ENCODE measurements at places on chromosomes 1 and 21. TPM values are rescaled to one million over a fixed set of nuclear protein-coding genes. Genes with fewer than 3 reads are reported as not detected.

AMIGO1 gene
- 2.7 TPM for total RNA-seq

DNA sequence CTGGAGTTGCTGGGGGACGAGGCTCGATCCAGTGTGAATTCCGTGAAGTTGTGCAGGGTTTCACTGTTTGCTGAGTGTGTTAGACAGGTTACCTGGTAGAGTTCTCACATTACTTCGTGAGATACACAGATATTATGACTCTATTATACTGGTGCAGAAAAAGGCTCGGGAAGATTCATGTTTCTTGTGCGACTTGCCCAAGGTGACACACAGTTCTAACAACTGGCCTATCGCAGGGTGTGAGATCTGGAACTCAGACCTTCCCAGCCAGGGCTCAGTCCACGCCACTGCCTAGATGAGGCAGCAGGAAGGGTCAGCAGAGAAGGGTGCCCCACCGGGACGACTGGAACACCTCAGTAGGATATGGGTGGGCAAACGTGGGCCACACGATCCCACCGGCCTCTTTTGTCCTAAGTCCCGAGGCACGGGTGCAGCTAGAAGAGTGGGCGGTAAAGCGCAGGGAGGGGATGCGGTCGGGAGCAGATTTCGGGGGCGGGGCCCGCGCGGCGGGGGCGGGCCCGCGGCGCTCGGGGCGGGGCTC is 296 bp upstream of the RNPEP start:
- no peak for DNase-seq
- no peaks in the 10 kb centered on the region for H3K36me3 ChIP-seq
- H3K27ac ChIP-seq: no peak overlapping the region
- no peaks in the 10 kb centered on the region for H3K4me1 ChIP-seq
- H3K27me3 ChIP-seq: no peaks in the 10 kb centered on the region

DNA sequence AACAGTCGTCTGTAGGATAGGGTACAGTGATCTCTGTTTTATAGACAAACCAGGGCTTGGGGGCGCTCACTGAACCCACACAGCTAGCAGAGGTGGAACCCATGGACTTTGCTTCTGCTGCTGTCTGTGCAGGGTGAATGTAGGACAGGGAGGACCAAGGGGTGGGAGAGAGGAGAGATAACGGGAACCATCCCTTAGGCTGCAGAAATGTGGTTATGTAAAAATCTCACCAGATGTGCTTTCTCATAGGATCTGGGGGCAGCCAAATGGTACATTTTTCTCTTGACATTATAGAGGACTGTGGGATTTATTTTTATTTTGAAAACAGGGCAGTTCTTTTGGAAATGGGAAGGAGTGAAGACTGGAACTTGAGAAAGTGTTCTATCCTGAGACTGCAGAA is 8.7 kb downstream of the NFASC start:
- no peak overlapping the region for H3K27ac ChIP-seq
- no peaks in the 10 kb centered on the region for H3K27me3 ChIP-seq
- no peak overlapping the region for H3K4me3 ChIP-seq
- H3K36me3 ChIP-seq: no peaks in the 10 kb centered on the region

DNA sequence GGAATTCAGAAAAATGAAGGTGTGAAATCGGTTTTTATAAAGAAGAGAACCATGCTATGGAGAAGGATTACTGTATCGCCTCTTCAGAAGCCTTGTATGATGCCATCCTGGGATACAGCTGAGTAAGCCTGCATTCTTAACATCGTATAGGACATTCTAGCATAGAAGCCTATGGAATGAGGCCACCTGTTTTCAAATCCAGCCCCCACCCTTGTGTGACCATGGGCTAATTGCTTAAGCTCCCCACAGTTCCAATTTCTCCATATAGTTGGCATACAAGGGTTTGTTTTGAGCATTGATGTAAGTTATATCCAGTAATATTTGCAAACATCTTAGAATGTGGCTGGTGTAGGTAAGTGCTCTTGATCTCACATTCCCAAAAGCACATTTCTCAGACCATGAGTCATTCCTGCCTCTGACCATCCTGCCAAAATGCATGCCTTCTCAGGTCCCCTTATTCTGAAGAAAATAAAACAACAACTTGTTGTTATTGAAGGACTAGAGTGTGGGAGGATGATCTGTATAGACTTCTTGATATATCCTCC is 1.5 kb downstream of the OR14A2 start:
- no peak overlapping the region for H3K27ac ChIP-seq
- no peak overlapping the region for H3K4me3 ChIP-seq
- no peak for DNase-seq
- H3K27me3 ChIP-seq: no peaks in the 10 kb centered on the region
- no peaks in the 10 kb centered on the region for H3K4me1 ChIP-seq
- H3K36me3 ChIP-seq: no peaks in the 10 kb centered on the region

FCRL5 gene
- total RNA-seq: 0.99 TPM

NTMT2 gene
- total RNA-seq: not detected

DNA sequence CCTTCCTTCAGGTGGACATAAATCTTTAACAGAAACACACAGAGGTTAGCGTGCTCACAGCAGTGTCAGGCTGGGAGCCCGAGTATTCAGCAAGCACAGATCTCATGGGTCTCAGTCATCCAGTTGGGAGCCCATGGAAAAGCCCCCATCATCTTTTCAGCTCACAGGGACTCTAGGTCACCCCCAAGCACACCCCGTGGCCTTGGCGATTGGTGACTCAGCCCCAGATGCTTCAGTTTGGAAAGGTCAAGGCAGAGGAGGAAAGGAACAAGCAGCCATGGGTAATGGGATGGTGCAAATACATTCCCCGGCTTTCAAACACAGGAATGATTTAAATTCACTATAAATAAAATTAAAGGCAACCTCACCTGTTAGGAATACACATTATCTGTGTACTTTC is 88.9 kb downstream of the PGBD5 start:
- H3K27me3 ChIP-seq: no peaks in the 10 kb centered on the region
- no peak overlapping the region for H3K27ac ChIP-seq
- DNase-seq: no peak

DNA sequence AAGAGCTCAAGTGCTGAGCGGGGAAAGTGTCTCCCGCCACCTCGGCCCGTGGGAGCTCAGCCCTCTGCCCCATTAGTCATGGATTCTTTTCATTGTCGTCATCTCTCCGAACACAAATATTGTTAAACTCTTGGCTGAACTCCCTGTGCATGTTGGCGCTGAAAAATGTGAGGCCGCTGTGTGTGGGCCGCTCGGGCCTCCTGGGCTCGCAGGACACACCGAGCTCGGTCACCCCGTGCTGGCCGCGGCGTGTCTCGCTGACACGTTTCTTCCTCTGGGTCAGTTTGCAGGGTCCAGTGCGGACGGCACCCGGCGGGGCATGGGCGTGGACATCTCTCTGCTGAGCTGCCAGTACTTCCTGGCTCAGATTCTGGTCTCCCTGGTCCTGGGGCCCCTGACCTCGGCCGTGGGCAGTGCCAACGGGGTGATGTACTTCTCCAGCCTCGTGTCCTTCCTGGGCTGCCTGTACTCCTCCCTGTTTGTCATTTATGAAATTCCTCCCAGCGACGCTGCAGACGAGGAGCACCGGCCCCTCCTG is 25.6 kb downstream of the SLC45A1 start:
- H3K4me3 ChIP-seq: no peak overlapping the region
- H3K4me1 ChIP-seq: no peaks in the 10 kb centered on the region
- peak overlapping the region; percentile 73 for H3K27ac ChIP-seq
- H3K36me3 ChIP-seq: no peaks in the 10 kb centered on the region

GIPC2 gene
- total RNA-seq: 2.1 TPM

DNA sequence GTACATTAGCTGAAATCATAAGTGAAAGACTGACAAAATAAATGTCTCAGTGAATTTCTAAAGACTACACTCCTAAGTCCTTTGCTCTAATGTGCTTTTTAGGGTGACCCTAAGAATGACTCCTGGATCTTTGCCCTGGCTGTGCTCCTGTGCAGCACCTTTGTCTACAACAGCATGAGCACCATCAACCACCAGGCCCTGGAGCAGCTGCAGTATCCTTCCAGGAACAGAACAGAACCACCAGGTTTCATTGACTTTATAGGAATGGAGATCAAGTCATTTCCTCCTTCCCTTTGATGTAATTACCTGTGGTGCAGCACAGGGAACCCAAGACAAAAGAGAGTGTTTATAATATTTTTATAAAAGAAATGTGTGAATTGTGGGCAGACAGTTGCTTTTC is 14.1 kb downstream of the GBP6 start:
- DNase-seq: no peak
- no peaks in the 10 kb centered on the region for H3K27me3 ChIP-seq
- H3K4me1 ChIP-seq: no peaks in the 10 kb centered on the region

- no peaks in the 10 kb centered on the region for H3K36me3 ChIP-seq
- H3K27me3 ChIP-seq: peaks cover 64% of the 10 kb centered on the region
- H3K27ac ChIP-seq: peak overlapping the region; percentile 97
- peak; percentile 95 for DNase-seq
- peak overlapping the region; percentile 78 for H3K4me3 ChIP-seq
Observed at GRCh38 chr1:228464487-228464983, 22.6 kb upstream of the RNF187 start.

DNA sequence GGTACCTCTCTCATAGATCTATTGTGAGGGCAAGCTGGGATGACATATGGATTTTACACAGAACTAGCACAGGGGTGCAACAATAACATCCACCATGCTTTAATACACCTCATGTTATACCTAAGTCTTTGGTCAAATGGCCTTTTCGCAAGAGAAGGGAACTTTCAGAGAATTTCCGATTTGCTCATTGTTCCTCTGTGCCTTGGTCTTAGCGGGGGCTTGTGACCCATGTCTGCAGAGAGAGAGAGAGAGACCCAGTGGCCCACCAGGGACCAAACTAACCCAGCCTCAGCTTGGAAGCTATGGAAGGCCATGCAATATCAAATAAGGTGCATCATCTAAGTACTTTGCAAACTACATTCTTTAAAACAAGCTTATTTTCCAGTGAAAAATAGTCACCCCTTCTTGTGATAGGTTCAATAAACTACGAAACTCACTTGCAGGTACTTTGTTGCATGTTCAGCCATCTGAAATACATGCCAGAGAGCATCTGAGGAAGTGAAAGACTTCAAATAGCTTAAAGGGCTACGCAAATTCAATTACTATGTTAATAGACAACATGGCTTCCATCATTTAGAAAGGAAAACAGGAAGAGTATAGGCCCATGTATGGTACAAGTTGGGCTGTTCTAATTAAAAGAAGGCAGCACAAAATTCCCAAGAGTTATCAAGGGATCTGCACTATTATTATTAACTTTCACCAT is 100.7 kb downstream of the KCNN3 start:
- DNase-seq: no peak
- no peaks in the 10 kb centered on the region for H3K36me3 ChIP-seq
- no peak overlapping the region for H3K27ac ChIP-seq
- no peaks in the 10 kb centered on the region for H3K27me3 ChIP-seq
- H3K4me1 ChIP-seq: no peaks in the 10 kb centered on the region

DNA sequence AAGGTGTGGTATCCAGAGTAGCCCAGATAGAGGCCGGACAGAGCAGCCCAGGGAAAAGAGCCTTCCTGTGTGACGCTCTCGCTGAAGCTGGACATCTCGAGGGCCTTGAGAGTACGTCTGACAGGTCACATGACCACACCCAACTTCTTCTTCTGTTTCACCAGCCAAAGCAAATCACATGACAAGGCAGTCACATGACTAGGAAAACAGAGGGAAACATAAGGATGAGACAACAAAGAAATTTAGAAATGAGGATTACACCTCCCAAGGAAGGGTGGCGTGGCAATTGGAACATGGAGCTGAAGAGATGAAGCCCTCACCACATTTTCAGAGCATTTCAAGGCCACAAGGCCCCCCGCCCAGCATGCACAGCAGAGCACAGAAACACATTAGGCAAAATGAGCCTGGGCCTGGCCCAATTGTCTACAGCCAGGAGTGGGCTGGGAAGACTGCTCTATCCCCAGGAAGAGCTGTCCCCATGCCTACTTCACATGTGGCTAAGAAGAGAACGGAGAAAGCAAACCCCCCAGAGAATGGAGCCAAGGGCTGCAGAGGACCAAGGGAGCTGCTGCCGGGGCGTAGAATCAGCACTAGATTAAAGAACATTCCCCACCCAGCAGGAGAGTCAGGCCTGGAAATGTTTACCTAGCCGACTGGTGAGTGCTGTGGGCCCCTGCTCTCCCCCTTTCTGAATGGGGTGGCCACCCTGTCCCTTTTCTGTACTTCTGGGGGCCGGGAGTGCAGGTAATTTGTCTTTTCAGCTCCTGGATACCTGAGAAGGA is 305.1 kb downstream of the NPHP4 start:
- no peaks in the 10 kb centered on the region for H3K36me3 ChIP-seq
- H3K27me3 ChIP-seq: no peaks in the 10 kb centered on the region
- peaks cover 15% of the 10 kb centered on the region for H3K4me1 ChIP-seq
- no peak overlapping the region for H3K4me3 ChIP-seq
- DNase-seq: peak; percentile 67
- H3K27ac ChIP-seq: no peak overlapping the region

CHODL gene
- total RNA-seq: 3.1 TPM

TTLL10 gene
- total RNA-seq: 0.99 TPM

- DNase-seq: no peak
- peaks cover 15% of the 10 kb centered on the region for H3K27me3 ChIP-seq
- peaks cover 2% of the 10 kb centered on the region for H3K4me1 ChIP-seq
- no peak overlapping the region for H3K4me3 ChIP-seq
- H3K27ac ChIP-seq: no peak overlapping the region
- H3K36me3 ChIP-seq: no peaks in the 10 kb centered on the region
Observed at GRCh38 chr1:51636764-51637522, 20.1 kb downstream of the OSBPL9 start.

GRCh38 chr1:6040861-6041415 is 4.8 kb upstream of the KCNAB2 start:
- H3K27ac ChIP-seq: no peak overlapping the region
- no peak for DNase-seq
- no peaks in the 10 kb centered on the region for H3K27me3 ChIP-seq
- H3K4me1 ChIP-seq: no peaks in the 10 kb centered on the region
- no peak overlapping the region for H3K4me3 ChIP-seq

OR2AK2 gene
- total RNA-seq: not detected

DNA sequence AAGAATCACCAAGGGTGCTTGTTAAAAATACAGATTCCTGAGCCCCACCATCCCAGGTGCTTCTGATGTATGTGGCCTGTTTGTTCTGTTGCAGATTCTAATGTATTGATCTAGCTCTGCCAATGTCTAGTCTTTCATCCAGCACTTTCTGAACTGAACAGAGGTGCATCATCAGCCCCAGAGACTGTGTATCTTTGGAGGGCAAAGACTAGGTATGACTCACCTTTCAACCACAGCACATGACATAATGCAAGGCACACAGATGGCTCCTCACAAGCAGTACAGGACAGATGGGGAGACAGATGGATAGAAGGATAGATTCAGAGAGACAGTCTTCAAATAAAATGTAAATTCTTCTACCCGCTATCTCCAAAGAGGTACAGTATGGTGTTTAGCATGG is 32.3 kb downstream of the CD58 start:
- H3K4me3 ChIP-seq: no peak overlapping the region
- H3K4me1 ChIP-seq: no peaks in the 10 kb centered on the region
- H3K27me3 ChIP-seq: no peaks in the 10 kb centered on the region

TAS1R3 gene
- total RNA-seq: 0.20 TPM

DNA sequence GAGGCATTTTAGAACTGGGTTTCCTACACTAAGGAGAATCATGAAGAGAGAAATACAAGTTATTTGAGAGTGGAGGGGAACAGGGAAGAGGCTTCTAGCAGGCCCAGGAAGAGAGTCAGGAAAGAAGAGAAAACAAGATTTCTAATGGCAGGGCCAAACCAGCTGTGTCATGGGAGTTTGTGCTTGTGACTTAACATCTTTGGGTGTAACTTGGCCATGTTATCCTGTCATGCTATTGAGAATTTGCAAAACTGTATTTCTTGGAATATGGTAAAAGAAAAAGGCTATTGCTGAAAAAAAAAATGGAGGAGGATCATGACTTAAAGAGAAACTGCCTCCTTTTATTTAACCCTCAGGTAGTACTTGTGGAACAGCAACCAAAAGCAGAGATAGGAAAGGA is 47.4 kb upstream of the TNFSF18 start:
- no peak overlapping the region for H3K27ac ChIP-seq
- no peaks in the 10 kb centered on the region for H3K27me3 ChIP-seq
- no peak for DNase-seq
- H3K4me3 ChIP-seq: no peak overlapping the region

Data from endodermal cell (in vitro differentiated cells).